ENCODE measurements at places on chromosomes 5 and 9.

DNA sequence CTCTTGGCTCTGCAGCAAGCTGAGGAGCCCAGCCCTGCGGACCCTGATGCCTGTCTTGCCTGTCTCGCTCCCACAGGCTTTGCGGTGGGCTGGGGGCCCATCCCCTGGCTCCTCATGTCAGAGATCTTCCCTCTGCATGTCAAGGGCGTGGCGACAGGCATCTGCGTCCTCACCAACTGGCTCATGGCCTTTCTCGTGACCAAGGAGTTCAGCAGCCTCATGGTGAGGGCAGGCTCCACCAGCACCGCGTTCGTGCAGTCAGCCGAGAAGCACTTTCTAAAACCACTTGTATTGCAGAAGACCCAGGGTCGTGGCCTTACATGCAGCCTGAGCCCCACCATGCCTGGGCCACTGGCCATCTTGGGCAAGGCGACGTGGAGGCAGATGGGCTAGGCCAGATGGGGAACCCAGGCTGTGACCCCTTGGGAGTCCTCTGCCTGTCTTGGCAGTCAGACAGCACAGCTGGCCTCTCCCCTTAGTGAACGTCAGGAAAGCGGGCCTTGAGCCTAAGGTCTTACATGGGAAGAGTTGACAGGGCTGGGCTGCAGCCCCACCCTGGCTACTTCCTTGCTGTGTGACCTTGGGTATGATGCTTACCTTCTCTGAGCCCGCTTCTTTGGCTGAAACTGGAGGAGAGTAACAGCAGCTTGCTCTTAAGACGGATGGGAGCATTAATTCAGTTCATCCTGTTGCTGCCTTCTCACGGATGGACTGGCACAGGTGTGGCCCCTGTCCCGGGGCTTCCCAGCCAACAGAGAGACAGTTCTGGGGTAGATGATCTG, 8.6 kb downstream of the SLC2A8 start:
- no peak for DNase-seq

- DNase-seq: no peak
These were observed 51.4 kb downstream of the EBF1 start for GRCh38 chr5:159048298-159048697.

DNA sequence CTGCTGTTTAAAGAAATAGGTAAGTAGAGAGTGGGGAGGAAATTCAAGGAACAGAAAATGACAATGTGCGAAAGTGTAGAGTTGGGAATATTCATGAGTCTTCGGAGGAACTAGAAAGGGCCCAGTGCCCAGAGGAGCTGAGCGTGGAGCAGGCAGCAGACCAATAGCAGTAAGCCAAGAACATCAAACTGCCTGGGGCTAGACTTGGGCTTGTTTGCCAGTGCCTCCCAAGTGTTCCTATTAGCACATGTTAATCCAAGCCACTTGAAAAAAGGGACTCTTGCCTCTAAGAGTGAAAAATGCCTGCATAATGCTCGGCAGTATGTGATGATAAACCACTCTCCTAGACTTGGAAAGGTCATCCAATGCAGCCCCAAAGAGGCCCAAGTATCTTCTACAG, 1.2 kb upstream of the TAL2 start:
- no peak for DNase-seq

DNA sequence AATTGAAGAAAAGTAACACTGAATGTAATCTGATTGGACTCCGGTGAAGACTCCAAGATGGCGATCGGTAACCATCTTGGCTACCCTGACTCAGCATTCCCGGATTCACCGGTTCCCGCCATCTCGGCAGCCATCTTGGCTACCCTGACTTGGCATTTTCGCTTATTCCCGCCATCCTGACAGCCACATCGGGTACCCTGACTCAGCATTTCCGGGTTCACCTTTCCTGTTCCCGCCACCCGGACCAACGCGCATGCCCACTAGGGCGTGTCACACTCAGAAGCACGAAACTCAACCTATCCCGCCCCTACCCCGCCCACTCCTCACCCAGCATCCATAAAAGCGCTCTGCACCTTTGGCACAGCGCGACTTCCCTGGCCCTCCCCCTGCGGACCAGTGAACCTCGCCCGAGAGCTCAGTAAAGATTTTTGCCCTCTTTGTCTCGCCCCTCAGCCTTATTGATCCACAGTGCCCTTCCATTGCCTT, 17.2 kb downstream of the SPTLC1 start:
- no peak for DNase-seq

GRCh38 chr5:58751222-58751837, 168.5 kb downstream of the RAB3C start:
- DNase-seq: no peak

DNA sequence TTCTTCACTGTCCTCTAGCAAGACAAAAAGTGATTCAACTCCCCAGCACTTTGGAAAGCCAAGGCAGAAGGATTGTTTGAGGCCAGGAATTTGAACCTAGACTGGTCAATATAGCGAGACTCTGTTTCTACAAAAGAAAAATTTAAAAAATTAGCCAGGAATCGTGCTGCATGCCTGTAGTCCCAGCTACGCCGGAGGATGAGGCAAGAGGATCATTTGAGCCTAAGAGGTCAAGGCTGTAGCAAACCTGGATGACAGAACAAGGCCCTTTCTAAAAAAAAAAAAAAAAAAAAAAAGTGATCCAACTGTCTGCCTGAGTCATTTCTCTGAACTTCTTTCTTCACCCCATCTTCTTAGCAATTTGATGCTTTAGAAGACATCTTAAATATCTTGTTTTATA, 12.4 kb downstream of the ITGA2 start:
- no peak for DNase-seq

DNA sequence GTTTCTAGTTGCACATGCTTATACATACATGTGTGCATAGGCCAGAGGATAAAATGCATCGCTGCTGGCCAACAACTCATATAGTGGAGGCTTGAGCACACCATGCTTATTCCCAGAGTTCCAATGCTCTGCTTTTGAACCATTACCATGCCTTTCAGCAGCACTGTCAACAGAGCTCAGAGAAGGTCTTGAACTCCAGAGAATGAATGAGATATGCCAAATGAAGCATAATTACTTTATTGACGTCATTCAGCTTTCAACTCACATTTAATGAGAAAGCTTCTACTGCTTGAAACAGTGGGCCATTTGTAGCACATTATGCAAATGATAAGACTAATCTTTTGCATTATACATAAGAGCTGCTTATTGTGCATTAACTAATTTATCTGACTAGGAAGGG, 765.3 kb upstream of the GRAMD2B start:
- no peak for DNase-seq

DNA sequence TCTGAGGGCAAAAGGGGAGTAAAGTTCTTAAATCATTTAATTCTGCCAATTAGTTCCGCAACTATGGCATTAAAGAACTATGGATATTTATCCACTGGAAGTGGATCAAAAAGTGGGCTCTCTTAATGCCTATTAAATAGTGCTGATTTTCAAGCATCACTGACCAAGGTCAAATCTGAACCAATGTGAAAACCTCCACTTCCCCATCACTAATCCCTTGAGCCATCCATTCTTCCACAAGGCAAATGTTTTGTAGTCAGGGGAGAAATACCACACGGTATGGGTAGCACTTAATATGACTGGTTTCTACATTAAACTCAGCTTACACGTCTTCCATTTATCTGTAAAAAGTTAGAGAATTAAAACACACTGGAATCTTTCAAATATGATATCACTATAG, 57.6 kb downstream of the MLLT3 start:
- no peak for DNase-seq

GRCh38 chr5:97065475-97065874, 76.9 kb downstream of the LIX1 start:
- DNase-seq: no peak

- DNase-seq: no peak
These were observed 72.4 kb upstream of the CXCL14 start for GRCh38 chr5:135651156-135651555.

DNA sequence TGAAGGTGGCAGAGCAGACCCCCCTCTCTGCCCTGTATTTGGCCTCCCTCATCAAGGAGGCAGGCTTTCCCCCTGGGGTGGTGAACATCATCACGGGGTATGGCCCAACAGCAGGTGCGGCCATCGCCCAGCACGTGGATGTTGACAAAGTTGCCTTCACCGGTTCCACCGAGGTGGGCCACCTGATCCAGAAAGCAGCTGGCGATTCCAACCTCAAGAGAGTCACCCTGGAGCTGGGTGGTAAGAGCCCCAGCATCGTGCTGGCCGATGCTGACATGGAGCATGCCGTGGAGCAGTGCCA, 3.8 kb downstream of the ALDH1B1 start:
- DNase-seq: no peak
